ENCODE measurements at places on chromosomes 12 and 14. TPM values are rescaled to one million over a fixed set of nuclear protein-coding genes. Genes with fewer than 3 reads are reported as not detected.

DNA sequence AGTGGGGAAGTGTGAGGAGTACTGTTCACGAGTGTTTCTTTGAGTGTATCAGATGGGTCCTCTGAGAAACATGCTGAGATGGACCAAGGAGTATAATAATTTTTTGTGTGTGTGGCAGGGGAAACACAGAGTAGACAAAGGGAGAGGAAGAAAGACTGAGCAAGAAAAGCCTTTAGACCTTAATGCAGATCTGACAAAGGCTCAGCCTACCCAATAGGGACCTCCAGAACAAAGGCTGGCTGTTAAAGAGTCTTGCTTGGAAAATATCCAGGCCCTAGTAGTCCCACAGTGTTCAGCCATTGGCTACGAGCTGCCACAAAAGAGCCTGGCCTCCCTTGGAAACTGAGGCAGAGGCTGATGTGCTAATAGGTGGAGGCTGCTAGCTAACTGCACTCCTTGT, 13.5 kb downstream of the COQ5 start:
- no peak overlapping the region for H3K4me3 ChIP-seq
- H3K4me1 ChIP-seq, result no peaks in the 10 kb centered on the region
- DNase-seq, result no peak
- H3K27me3 ChIP-seq, result no peaks in the 10 kb centered on the region
- H3K27ac ChIP-seq, result no peak overlapping the region
- peaks cover 35% of the 10 kb centered on the region for H3K36me3 ChIP-seq

DNA sequence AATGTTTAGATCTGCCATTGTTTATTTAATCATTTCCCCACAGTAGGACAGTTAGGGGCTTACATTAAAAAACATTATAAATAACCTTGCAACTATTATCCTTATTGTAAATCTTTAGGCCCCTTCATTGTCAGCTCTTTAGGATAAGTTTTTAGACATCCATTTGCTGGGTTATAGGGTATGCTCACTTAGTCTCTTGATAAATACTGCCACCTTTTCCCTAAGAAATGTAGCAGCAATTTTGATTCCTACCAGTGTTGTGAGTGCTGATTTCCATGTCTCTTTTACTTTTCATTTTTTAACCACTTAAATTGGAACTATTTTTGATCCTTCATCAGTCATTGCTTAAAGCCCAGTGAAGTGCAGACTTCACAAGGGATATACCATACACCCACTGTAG, 94.4 kb downstream of the AVPR1A start:
- no peak for DNase-seq
- H3K36me3 ChIP-seq, result no peaks in the 10 kb centered on the region
- no peak overlapping the region for H3K4me3 ChIP-seq
- H3K27me3 ChIP-seq, result no peaks in the 10 kb centered on the region
- no peak overlapping the region for H3K27ac ChIP-seq

- peaks cover 35% of the 10 kb centered on the region for H3K4me1 ChIP-seq
- H3K27me3 ChIP-seq, result peaks cover 23% of the 10 kb centered on the region
- no peaks in the 10 kb centered on the region for H3K36me3 ChIP-seq
- peak overlapping the region; percentile 54 for H3K4me3 ChIP-seq
These were observed 1.4 kb downstream of the PTHLH start for GRCh38 chr12:27971121-27971489.

GRCh38 chr12:123960856-123961255, 11.8 kb downstream of the CCDC92 start:
- no peak overlapping the region for H3K4me3 ChIP-seq
- no peaks in the 10 kb centered on the region for H3K27me3 ChIP-seq
- H3K27ac ChIP-seq, result no peak overlapping the region

- no peak overlapping the region for H3K27ac ChIP-seq
- no peaks in the 10 kb centered on the region for H3K27me3 ChIP-seq
These were observed 9.4 kb upstream of the KCNA1 start for GRCh38 chr12:4900327-4900726.

DNA sequence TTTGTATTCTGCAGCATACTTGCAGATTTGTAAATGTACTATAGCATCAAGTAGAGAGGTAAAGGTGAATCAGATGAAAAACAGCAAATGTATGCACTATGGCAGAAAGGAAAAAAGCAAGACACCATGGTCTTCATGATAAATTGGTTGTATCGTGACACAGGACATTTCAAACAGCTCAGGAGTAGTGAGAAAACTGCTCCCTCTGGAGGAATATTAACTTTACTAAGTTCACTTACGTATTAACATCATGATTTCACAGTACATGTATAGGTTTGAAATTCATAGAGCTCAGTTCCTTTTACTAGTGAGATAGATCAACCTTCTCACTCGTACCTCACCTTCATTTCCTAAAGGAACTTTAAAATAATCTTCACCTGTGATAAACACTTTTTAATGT, 6.5 kb downstream of the MBIP start:
- no peak overlapping the region for H3K4me3 ChIP-seq
- H3K36me3 ChIP-seq, result peaks cover 23% of the 10 kb centered on the region
- peaks cover 4% of the 10 kb centered on the region for H3K4me1 ChIP-seq
- DNase-seq, result no peak

DNA sequence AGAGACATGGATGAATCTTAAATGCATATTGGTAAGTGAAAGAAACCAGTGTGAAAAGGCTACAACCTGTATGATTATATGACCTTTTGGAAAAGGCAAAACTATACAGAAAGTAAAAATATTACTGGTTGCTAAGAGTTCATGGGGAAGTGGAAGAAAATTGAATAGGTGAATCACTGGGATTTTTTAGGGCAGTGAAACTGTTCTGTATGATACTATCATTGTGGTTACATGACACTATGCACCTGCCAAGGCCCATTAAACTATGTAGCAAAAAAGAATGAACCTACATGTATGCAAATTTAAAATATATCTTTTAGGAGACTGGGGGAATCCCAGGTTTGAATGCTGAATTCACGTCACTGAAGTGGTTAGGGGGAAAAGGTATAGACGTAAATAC, 12.6 kb upstream of the OR8S1 start:
- H3K27ac ChIP-seq, result no peak overlapping the region
- H3K4me3 ChIP-seq, result no peak overlapping the region
- H3K4me1 ChIP-seq, result no peaks in the 10 kb centered on the region
- H3K36me3 ChIP-seq, result no peaks in the 10 kb centered on the region

DNA sequence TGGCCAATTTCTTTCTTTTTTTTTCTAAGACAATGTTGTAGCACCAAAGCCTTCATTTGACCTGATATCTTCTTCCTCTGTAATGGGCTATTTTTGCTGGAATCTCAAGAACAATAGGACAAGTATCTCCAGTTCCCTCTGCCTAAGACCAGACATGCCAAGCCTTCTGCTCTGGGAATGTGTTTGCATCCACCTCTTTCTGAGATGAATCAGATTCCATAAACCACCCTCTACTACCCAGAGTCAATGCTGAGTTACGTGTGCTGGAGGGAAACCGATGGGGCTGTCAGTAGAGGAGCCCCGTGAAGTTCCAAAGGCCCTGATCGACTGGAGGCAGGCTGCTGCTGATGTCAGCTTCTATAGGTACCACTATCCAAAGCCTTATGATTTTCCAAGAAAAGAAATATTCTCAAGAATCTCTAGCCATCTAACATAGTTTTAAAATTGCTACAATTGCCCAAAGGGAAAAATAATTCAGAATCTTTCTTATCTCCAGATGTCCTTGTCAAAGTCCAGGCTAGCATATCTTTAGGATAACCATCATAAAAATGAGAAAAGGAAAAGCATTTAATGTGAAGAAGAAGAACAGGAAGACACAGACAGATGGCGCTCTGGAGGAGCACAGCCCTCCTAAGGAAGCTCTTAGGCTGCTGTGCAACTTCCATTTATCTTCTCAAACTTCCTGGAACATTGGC, 101.9 kb downstream of the SLC8A3 start:
- no peak for DNase-seq
- H3K4me1 ChIP-seq, result no peaks in the 10 kb centered on the region
- H3K27me3 ChIP-seq, result peaks cover 3% of the 10 kb centered on the region
- H3K27ac ChIP-seq, result no peak overlapping the region
- H3K4me3 ChIP-seq, result no peak overlapping the region
- H3K36me3 ChIP-seq, result no peaks in the 10 kb centered on the region

DNA sequence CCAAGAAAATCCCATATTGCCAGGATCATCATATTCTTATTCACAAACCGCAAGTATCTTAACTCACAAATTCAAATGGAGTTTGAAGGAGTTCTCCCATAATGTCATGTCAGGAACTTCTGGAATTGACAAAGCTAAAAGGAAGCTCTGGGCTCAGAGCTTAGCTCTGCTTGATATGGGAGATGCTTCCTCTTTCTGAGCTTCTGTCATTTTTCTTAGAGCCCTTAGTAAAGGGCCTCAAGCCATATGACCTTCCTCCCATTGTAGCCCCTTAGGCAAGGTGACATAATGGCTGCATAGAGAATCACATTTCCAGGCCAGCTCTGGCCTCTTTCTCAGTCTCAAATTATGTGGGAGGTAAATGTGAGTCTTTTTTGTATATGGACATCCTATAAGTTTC, 40.9 kb downstream of the SLC4A8 start:
- H3K4me3 ChIP-seq, result no peak overlapping the region
- no peaks in the 10 kb centered on the region for H3K27me3 ChIP-seq
- no peaks in the 10 kb centered on the region for H3K36me3 ChIP-seq
- H3K4me1 ChIP-seq, result no peaks in the 10 kb centered on the region
- no peak overlapping the region for H3K27ac ChIP-seq

- H3K4me1 ChIP-seq, result no peaks in the 10 kb centered on the region
- H3K27ac ChIP-seq, result no peak overlapping the region
- no peak for DNase-seq
- H3K4me3 ChIP-seq, result no peak overlapping the region
- no peaks in the 10 kb centered on the region for H3K36me3 ChIP-seq
These were observed 41.1 kb downstream of the GLRX5 start for GRCh38 chr14:95575840-95576473.

DNA sequence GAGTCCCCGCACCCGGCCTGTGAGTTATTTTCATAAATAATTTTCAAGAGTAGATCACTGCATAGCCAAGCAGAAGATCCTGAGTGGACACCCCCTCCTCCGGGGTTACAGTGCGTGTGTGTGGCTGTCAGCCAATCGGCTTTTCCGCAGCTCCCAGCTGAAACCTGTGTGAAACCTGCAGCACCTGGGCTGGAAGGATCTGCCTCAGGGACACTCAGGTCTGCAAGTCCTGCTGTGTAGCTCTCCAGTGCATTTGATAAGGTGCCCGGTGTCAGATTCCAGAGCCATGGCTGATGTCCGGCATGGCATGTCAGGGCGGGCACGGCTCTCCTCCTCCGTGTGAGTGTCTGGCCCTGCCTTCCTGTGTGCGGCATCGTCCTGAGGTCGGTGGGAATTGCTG, 124.8 kb downstream of the GLT1D1 start:
- no peak overlapping the region for H3K4me3 ChIP-seq
- H3K27me3 ChIP-seq, result peaks cover 5% of the 10 kb centered on the region
- H3K4me1 ChIP-seq, result no peaks in the 10 kb centered on the region
- no peaks in the 10 kb centered on the region for H3K36me3 ChIP-seq
- no peak for DNase-seq

DNA sequence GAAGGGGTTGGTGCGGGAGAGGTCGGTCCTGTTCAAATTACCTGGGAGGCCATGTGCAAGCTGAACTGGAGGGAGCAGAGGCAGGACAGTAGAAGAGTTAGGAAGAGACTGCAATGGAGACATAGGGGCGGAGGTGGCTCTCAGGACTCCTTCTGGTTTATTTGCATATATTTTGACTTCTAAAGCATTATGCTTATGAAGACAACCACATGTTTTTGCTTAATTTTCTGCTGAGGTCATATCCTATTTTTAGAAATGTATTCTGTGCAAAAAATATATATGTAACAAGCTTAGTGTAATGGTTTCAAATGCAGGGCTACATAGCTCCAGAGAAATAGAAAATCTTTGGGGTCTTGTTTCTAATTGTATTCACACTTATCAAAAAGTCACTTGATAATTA, 137.0 kb upstream of the MDM1 start:
- no peak for DNase-seq
- H3K4me3 ChIP-seq, result no peak overlapping the region
- H3K4me1 ChIP-seq, result no peaks in the 10 kb centered on the region

DNA sequence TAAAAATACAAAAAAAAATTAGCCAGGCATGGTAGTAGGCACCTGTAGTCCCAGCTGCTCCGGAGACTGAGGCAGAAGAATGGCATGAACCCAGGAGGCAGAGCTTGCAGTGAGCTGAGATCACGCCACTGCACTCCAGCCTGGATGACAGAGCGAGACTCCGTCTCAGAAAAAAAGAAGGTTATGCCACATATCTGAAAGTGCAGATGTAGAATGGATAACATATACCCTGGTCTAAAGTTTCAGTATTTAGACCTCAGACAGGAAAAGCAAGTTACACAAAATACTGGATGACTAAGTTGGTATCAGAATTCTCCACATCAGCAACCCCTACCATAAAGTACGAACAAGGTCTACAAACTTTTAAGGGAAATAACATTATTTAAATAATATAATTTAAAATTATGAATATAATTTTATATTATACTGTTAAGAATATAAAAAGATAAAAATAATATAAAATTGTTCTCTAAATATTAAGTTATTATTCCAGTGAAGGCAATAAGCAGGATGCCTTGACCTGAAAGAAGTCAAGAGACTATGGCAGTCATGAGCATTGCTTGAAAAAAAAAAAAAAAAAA, 169.9 kb downstream of the CRADD start:
- no peak overlapping the region for H3K27ac ChIP-seq
- no peaks in the 10 kb centered on the region for H3K27me3 ChIP-seq
- no peak overlapping the region for H3K4me3 ChIP-seq
- no peaks in the 10 kb centered on the region for H3K36me3 ChIP-seq
- H3K4me1 ChIP-seq, result peaks cover 12% of the 10 kb centered on the region
- DNase-seq, result no peak

DNA sequence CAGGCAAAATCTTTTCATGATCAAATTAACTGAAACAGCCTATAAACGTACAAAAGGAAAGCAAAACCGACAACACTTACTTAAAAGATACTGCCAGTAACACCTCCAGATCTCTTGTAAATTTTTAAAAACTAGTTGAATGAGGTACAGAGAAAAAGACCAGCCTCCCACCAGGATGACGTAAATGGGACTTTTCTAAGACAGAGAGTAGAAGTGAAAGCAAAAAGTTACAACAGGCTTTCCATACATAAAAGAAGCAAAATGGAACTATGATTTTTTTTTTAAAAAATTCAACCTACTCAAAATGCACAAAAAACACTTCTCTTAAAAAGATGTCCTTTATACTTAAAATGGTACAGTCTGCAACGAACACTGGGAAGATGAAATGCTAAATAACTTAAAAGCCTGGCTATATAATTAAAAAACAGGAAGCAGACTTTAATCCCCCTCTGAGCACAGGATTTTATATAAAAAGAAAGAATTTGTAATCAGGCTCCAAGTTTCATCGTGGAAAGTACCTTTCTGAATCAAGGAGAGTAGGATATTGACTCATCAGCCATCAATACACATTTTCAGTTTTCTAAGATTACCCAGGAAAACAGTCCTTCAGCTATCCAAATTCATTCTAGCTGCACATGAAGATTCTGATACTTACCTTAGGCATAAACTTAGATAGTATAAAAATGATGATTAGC, 14.2 kb upstream of the MYO1A start:
- H3K27me3 ChIP-seq, result no peaks in the 10 kb centered on the region
- H3K4me3 ChIP-seq, result no peak overlapping the region
- no peak for DNase-seq

The ASCL4 gene
- not detected for total RNA-seq

The CCNT1 gene
- total RNA-seq, result 12.5 TPM

The GAS2L3 gene
- total RNA-seq, result 1.2 TPM

The SLC35F4 gene
- total RNA-seq, result not detected

The TBX3 gene
- 16.1 TPM for total RNA-seq

The ZCCHC8 gene
- total RNA-seq, result 9.6 TPM

The KRT6C gene
- not detected for total RNA-seq

The SOX5 gene
- 5.6 TPM for total RNA-seq

The KLHDC1 gene
- total RNA-seq, result 9.4 TPM

The ANO2 gene
- total RNA-seq, result 9.3 TPM

The CCDC175 gene
- not detected for total RNA-seq
